ENCODE measurements at places on chromosomes 16 and 17. TPM values are rescaled to one million over a fixed set of nuclear protein-coding genes. Genes with fewer than 3 reads are reported as not detected.

DNA sequence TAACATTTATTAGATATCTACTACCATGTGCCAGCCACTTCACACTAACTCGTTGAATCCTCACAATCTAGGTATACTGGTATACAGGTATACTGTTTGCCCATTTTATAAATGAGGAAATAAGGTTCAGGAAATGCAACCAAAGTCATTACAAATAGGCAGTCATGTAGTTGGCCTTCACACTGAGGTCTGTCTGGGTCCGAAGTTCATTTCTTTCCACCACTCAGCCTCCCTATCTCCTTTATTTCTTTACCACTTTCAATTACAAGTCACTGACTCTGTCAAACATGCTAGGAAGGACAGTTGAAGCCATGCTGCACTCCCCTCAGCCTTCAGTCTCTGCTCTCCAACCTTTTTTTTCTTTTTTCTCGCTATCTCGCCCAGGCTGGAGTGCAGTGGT is 20.7 kb upstream of the SIAH1 start:
- no peak for DNase-seq

The CCR7 gene
- total RNA-seq = not detected

DNA sequence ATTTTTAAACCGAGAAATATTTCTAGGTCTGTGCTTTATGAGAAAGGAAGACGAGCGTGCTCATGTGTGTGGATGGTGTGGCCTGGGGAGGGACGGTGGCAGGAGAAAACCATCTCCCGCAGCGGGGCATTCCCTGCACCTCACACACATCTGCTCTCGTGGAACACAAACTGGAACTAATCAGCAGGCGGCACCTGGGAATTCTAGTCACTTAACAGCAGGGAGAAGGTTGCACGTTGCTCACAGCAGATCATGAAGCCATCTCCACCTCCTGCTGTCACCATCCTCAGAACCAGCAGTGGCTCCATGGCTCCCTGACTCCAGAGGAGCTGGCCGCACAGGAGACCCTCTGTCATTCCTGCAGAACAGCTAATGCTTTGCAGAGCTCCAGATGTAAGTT is 35.2 kb downstream of the ADCY9 start:
- no peak for DNase-seq

GRCh38 chr16:84341528-84342295 is 26.6 kb upstream of the ATP2C2 start:
- DNase-seq = no peak

GRCh38 chr16:76197900-76198299 is 79.3 kb upstream of the CNTNAP4 start:
- DNase-seq = no peak

DNA sequence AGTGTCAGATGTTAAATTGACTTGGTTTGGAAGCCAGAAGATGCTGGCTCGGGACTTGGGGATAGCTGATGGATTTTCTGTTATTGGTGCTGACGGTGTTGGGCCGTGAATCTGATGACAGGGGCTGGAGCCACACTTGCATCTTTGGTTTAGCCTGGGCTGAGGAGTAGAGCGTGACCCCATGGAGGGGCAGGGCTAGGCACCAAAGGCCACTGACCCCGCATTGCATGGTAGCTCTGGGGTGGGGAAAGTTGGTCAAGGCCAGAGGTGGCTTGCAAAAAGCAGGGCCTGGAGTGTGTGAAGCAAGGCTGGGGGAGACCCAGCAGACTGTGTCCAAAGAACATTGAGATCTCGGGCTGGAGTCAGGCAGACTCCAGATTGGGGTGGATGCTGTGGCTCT is 25.3 kb downstream of the WSCD1 start:
- DNase-seq = no peak

DNA sequence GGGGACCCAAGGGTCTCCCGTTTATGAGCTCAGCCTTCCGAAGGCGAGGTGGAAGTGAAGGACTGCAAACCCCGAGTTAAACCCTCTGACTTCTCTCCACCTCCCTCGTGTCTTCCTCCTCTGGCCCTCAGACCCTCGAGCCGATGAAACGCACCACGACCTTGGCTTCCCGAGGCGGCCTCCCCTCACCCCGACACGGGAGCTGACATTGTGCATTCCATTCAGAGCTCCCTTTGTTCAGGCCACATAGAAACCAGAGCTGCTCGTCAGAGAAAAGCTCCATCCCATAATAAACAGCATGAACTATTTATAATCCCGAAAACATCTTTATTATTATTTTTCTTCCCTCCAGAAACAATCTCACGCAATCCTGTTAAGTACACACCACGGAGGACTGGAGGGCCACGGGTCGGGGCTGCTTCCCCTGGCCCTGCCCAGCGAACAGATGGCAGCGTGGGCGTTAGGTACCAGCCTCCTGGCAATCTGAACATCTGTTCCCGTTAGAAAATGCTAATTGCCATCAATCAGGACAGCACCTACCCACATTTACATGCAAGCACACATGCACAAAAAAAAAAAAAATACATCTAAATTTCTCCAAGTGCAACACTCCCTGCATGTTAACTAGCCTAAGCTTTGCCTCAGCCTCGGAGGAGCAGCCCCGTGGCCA is 145.7 kb downstream of the RBFOX3 start:
- no peak for DNase-seq

DNA sequence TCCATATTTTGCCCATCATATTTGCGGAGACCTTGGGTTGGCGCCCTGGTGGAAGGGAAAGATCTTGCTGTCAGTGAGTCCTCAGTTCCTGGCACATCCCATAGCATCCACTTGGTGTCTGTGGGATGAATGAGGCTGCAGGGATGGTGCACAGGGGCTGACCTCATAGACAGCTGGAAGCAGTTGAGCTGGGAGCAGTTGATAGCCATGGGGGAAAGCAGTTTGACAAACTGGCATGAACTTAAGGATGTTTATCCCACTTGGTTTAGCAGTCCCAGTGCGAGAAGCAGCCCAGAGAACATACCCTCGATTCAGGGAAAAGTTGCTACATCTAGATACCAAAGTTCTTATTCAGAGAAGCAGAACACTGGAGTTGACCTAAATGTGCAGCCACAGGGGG is 80.7 kb downstream of the SNX29 start:
- DNase-seq = peak; percentile 84

GRCh38 chr17:36085765-36086164 is 4.2 kb downstream of the CCL3 start:
- DNase-seq = no peak

The BRD7 gene
- 67.6 TPM for total RNA-seq

- DNase-seq = no peak
Measured at GRCh38 chr16:27618606-27619327, 68.8 kb downstream of the KATNIP start.

GRCh38 chr17:38595892-38596291 is 9.9 kb downstream of the SRCIN1 start:
- no peak for DNase-seq

The QRICH2 gene
- 1.4 TPM for total RNA-seq

- no peak for DNase-seq
Measured at GRCh38 chr17:56543280-56543679, 50.2 kb upstream of the NOG start.
